ENCODE measurements at places on chromosomes 16 and 17. TPM values are rescaled to one million over a fixed set of nuclear protein-coding genes. Genes with fewer than 3 reads are reported as not detected.

DNA sequence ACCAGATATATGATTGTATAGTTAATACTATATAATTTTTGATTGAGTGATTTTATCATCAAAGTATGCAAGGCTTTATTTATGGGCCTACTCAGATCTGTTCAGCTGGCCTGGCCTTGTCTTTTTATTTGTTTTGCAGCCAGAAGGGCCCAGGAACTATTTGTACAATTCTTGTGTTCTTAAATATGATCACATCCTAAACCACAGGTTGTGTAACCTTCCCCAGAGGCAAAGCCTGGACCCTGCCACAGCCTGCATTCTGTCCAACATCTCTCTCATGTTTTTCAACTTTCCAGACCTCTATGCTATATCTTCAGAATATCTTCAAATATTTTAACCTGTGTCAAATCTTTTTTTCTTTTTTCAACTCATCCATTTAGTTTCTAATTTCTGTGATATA, 410.4 kb upstream of the MON1B start:
- H3K27me3 ChIP-seq = no peaks in the 10 kb centered on the region
- no peaks in the 10 kb centered on the region for H3K4me1 ChIP-seq
- H3K27ac ChIP-seq = no peak overlapping the region
- DNase-seq = no peak

- peak; percentile 97 for DNase-seq
- peaks cover 8% of the 10 kb centered on the region for H3K4me1 ChIP-seq
- H3K36me3 ChIP-seq = peaks cover 62% of the 10 kb centered on the region
- H3K27ac ChIP-seq = peak overlapping the region; percentile 97
Measured at GRCh38 chr17:76557368-76558197, 17.7 kb downstream of the PRCD start.

DNA sequence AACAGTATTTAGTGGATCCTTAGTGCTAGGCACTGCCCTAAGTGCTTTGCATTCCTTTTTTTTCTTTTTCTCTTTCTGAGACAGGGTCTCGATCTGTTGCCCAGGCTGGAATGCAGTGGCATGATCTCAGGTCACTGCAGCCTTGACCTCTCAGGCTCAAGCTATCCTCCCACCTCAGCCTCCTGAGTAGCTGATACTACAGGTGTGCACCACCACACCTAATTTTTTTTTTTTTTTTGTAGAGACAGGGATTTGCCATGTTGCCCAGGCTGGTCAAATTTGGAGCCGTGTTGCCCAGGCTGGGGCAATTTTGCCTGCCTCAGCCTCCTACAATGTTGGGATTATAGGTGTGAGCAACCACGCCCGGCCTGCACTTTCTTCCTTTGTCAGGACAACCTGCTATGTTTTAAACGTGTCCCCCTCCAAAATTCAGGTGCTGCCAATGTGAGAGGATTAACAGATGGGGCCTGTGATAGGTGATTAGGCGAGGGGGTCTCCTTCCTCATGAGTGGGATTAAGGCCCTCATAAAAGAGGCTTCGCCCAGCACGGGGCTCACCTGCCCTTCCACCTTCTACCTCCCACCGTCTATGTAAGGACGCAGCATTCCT, 5.4 kb downstream of the NQO1 start:
- H3K4me1 ChIP-seq = peaks cover 24% of the 10 kb centered on the region
- H3K27ac ChIP-seq = peak overlapping the region; percentile 34
- peak overlapping the region; percentile 19 for H3K4me3 ChIP-seq
- peaks cover 90% of the 10 kb centered on the region for H3K36me3 ChIP-seq

- no peak for DNase-seq
- H3K27me3 ChIP-seq = peaks cover 13% of the 10 kb centered on the region
- H3K4me1 ChIP-seq = no peaks in the 10 kb centered on the region
- peak overlapping the region; percentile 89 for H3K4me3 ChIP-seq
Measured at GRCh38 chr17:47099451-47099986, 89.6 kb downstream of the CDC27 start.

- no peaks in the 10 kb centered on the region for H3K27me3 ChIP-seq
- H3K36me3 ChIP-seq = peaks cover 43% of the 10 kb centered on the region
- DNase-seq = peak; percentile 27
- H3K4me3 ChIP-seq = peak overlapping the region; percentile 89
- peak overlapping the region; percentile 82 for H3K27ac ChIP-seq
- peaks cover 12% of the 10 kb centered on the region for H3K4me1 ChIP-seq
Measured at GRCh38 chr16:31094088-31094423, 541 bp downstream of the VKORC1 start.

Gene SEZ6L2
- 68.9 TPM for total RNA-seq

Gene USP43
- 8.5 TPM for total RNA-seq

- no peak overlapping the region for H3K27ac ChIP-seq
- no peak for DNase-seq
- no peaks in the 10 kb centered on the region for H3K27me3 ChIP-seq
- H3K4me3 ChIP-seq = no peak overlapping the region
- no peaks in the 10 kb centered on the region for H3K36me3 ChIP-seq
- H3K4me1 ChIP-seq = peaks cover 26% of the 10 kb centered on the region
Measured at GRCh38 chr16:81189100-81189664, 49.3 kb upstream of the BCO1 start.

- H3K4me3 ChIP-seq = no peak overlapping the region
- no peaks in the 10 kb centered on the region for H3K4me1 ChIP-seq
- no peak overlapping the region for H3K27ac ChIP-seq
- no peak for DNase-seq
- no peaks in the 10 kb centered on the region for H3K36me3 ChIP-seq
- peaks cover 19% of the 10 kb centered on the region for H3K27me3 ChIP-seq
Measured at GRCh38 chr17:16968786-16969185, 3.1 kb downstream of the TNFRSF13B start.

GRCh38 chr17:68850749-68851510, 104.3 kb downstream of the ABCA8 start:
- H3K4me1 ChIP-seq = no peaks in the 10 kb centered on the region
- no peaks in the 10 kb centered on the region for H3K36me3 ChIP-seq
- DNase-seq = no peak
- H3K27me3 ChIP-seq = no peaks in the 10 kb centered on the region
- no peak overlapping the region for H3K27ac ChIP-seq
- H3K4me3 ChIP-seq = no peak overlapping the region

- H3K27ac ChIP-seq = no peak overlapping the region
- H3K36me3 ChIP-seq = no peaks in the 10 kb centered on the region
- no peaks in the 10 kb centered on the region for H3K27me3 ChIP-seq
- DNase-seq = no peak
Measured at GRCh38 chr17:70028397-70028796, 46.6 kb upstream of the KCNJ16 start.

Gene UNC45B
- not detected for total RNA-seq

- peak within 1 kb of the TSS; percentile 99 for H3K4me3 ChIP-seq
- H3K4me1 ChIP-seq = peaks cover 69% of the 10 kb centered on the region
- H3K36me3 ChIP-seq = peaks cover 91% of the 10 kb centered on the region
Measured at GRCh38 chr17:42019509-42020404, at the start of gene NKIRAS2. NKIRAS2 (plus strand) TSS chr17:42020090; CDS start chr17:42021578, 1,488 bp downstream.

DNA sequence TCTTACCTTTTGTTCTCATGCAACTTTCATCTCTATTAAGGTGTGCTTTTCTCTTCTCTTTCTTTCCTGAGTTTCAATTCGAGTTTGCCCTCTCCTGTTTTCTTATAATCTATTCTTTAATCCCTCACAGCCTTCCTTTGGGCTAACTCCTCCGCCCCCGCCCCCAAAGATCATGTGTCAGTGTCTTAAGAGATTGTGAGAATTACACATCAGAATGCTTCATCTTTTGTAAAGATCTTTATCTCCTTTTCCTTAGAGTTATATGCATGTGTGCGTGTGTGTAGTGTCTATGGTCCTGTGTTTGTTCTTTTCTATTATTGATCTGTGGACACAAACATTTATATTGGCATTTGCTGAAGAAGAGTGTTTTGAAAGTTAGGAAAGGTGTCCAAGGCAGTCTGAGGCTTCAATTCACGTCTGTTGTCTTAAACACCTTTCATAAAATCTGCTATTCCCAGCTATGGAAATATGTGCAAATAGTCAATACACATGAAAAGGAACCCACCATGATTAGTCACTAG, 6.1 kb upstream of the ALDH3A2 start:
- no peak for DNase-seq
- H3K27me3 ChIP-seq = no peaks in the 10 kb centered on the region
- peaks cover 5% of the 10 kb centered on the region for H3K36me3 ChIP-seq
- no peak overlapping the region for H3K4me3 ChIP-seq

Gene TSNAXIP1
- total RNA-seq = 1.0 TPM

DNA sequence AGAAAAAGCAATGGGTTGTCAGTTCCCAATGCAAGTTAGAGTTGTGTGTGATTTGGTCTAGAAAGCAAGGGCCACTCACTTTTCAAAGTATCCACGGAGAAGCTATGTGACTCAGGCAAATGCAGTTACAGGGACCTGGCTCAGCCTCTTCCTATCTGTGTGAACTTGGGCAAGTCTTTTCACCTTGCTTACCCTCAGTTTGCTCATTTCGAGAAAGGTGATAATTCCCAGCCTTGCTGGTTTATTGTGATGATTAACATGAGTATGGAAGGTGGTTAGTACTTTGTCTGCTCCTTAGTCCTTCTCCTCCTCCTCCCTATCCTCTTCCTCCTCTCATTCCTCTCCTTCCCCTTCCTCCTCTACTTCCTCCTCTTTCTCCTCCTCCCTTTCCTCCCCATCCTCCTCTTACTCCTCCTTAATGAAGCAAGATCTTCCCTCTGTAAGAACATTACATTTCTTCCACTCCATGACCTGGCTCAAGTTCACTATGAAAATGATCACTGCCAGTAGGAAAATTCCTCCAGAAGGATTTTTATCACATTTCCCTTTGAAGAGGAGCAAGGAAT, 204.0 kb downstream of the GRIN2A start:
- H3K4me3 ChIP-seq = no peak overlapping the region
- H3K27me3 ChIP-seq = no peaks in the 10 kb centered on the region
- H3K36me3 ChIP-seq = no peaks in the 10 kb centered on the region

DNA sequence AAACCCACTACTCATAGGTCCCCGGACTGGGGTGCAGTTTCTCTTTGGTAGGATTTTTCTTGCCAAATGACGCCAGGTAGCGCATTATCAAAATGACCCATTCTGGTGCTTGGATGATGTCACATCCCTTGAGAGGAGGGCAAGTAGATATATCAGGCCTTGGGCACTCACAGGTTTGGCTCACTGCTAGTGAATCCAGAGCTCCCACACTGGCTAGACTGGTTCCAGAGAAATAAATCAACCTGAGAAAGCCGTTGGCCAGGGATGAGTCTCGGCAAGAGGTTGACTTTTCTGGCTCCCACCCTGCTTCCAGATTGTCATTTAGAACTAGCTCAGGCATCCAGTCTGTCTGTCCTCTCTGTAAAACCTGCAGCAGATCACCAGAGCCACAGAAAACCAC, 188.4 kb upstream of the MAF start:
- DNase-seq = no peak
- no peaks in the 10 kb centered on the region for H3K36me3 ChIP-seq
- no peak overlapping the region for H3K4me3 ChIP-seq
- no peaks in the 10 kb centered on the region for H3K27me3 ChIP-seq

DNA sequence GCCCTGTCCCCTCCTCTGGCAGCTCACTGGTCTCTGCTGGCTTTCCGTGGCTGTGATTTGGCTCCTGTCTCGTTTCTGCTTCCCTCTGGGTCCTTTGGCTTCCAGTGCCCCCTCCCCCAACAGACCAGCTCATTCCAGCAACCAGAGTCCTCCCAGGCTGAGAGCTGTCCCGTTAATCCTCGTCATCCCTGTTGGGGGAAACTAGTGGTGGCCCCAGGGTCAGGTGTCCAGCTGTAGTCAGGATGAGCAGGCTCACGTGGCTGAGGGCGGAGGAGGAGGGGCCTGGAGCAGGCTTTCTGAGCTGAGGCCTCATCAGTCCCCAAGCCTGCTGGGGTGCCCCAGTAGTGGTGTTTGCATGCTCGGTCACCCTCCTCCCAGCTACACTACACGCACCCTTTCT, 10.7 kb upstream of the CBX4 start:
- no peak overlapping the region for H3K27ac ChIP-seq
- H3K27me3 ChIP-seq = peaks cover 2% of the 10 kb centered on the region
- peaks cover 10% of the 10 kb centered on the region for H3K36me3 ChIP-seq
- no peak overlapping the region for H3K4me3 ChIP-seq
- DNase-seq = no peak

DNA sequence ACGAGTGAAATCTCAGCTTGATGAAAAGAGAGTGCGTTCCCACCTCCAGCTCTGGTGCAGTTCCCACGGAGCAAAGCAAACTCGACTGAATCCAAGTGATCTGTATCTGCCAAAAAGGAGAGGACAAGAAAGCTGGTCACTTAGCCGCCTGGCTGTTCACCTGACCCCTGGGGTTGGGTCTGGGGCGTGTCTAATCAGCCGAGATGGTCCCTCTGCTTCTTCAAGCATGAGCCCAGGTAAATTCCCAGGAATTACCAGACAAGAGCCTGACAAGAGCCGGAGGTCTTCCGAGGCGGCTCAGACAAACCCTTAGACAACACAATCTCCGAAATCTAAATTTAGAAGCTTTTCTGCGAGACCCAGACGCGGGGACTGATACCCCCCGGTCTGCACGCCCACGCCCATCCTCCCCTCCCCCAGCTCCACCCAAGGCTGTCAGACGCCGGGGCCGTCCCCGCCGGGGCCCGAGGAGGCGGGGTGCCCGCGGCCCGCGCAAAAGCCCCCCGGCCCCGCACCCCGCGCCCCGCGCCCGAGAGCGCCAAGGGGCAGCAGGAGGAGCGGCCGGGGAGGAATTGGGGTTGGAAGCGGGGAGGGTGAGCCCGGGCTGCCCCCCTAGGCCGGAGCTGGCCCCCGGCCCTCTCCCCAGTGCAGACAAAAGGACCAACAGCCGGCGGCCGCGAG, 674 bp downstream of the ZNF821 start:
- H3K27me3 ChIP-seq = no peaks in the 10 kb centered on the region
- peak; percentile 58 for DNase-seq
- peak overlapping the region; percentile 53 for H3K27ac ChIP-seq
- H3K4me1 ChIP-seq = peaks cover 22% of the 10 kb centered on the region
- peak overlapping the region; percentile 96 for H3K4me3 ChIP-seq

GRCh38 chr17:82697808-82698064, 762 bp downstream of the RAB40B start:
- peak overlapping the region; percentile 73 for H3K4me3 ChIP-seq
- peaks cover 41% of the 10 kb centered on the region for H3K36me3 ChIP-seq
- H3K27me3 ChIP-seq = no peaks in the 10 kb centered on the region
- no peak for DNase-seq
- H3K27ac ChIP-seq = no peak overlapping the region

DNA sequence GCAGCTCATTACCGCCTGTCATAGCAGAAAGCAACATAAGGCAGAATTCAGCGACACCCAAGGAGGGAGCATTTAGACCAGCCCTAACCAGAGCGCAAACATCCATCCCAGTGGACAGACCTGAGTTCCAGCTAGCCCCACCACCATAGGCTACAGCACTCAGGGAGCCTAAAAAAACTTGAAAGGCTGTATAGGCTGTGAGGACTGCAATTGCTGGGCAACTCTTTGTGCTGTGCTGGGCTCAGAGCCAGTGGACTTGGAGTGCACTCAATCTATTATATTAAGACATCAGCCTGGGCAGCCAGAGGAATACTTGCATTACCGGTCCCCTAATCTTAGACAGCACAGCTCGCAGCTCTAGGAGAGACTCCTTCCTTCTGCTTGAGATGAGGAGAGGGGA, 207.3 kb downstream of the KIF2B start:
- H3K4me1 ChIP-seq = no peaks in the 10 kb centered on the region
- H3K27me3 ChIP-seq = no peaks in the 10 kb centered on the region

GRCh38 chr17:4786516-4786915, 352 bp upstream of the VMO1 start:
- H3K4me1 ChIP-seq = peaks cover 16% of the 10 kb centered on the region
- no peak overlapping the region for H3K4me3 ChIP-seq
- peaks cover 30% of the 10 kb centered on the region for H3K36me3 ChIP-seq
- no peaks in the 10 kb centered on the region for H3K27me3 ChIP-seq
- H3K27ac ChIP-seq = no peak overlapping the region
